ENCODE measurements at places on chromosomes 13 and 19. TPM values are rescaled to one million over a fixed set of nuclear protein-coding genes. Genes with fewer than 3 reads are reported as not detected.

GRCh38 chr13:24668955-24669582, 11.1 kb upstream of the ATP12A start:
- H3K27ac ChIP-seq = no peak overlapping the region
- no peak for DNase-seq
- H3K4me1 ChIP-seq = peaks cover 11% of the 10 kb centered on the region
- no peak overlapping the region for H3K4me3 ChIP-seq

The CDX2 gene
- total RNA-seq = not detected

GRCh38 chr19:4600893-4601292, 38.4 kb upstream of the TNFAIP8L1 start:
- no peak for DNase-seq
- no peak overlapping the region for H3K27ac ChIP-seq
- H3K27me3 ChIP-seq = peaks cover 13% of the 10 kb centered on the region
- peaks cover 25% of the 10 kb centered on the region for H3K4me1 ChIP-seq
- no peaks in the 10 kb centered on the region for H3K36me3 ChIP-seq

The RNF113B gene
- total RNA-seq = not detected

GRCh38 chr19:29666578-29667386, 1.5 kb downstream of the PLEKHF1 start:
- peak overlapping the region; percentile 88 for H3K27ac ChIP-seq
- H3K27me3 ChIP-seq = no peaks in the 10 kb centered on the region

The LRRC8E gene
- not detected for total RNA-seq

- no peaks in the 10 kb centered on the region for H3K36me3 ChIP-seq
- no peaks in the 10 kb centered on the region for H3K27me3 ChIP-seq
- DNase-seq = no peak
- H3K4me1 ChIP-seq = no peaks in the 10 kb centered on the region
Measured at GRCh38 chr13:72194523-72194922, 327.5 kb upstream of the DACH1 start.

DNA sequence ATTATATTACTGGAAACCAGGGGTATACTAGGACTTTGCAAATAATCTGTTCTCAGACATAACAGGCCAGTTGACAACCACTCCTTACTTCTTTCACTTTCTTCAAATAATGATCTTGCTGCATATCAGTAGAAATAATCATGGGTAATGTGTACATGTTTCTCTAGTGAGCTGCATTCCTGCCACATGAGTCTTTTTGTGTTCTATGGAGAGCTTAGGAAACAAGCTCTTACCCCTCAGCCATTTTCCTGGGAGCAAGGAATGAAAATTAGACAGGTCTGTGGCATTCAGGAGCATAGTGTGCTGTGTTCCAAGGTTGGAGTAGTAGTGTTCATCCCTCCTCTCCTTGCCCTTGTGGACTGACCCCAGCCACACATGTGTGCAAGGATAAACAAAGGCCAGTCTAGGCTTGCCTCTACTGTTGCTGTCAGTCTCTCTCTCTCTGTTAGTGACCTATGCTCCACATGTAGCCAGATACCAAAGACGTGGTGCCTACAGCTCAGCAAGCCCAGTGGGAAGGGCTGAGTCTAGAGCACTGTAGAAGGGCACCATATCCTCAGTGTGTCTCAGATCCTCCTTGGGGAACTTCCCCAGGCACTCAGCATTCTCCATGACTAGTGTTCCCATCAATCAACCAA, 11.5 kb upstream of the OXGR1 start:
- no peaks in the 10 kb centered on the region for H3K36me3 ChIP-seq
- no peak overlapping the region for H3K27ac ChIP-seq
- H3K4me3 ChIP-seq = no peak overlapping the region
- no peaks in the 10 kb centered on the region for H3K27me3 ChIP-seq
- DNase-seq = no peak

DNA sequence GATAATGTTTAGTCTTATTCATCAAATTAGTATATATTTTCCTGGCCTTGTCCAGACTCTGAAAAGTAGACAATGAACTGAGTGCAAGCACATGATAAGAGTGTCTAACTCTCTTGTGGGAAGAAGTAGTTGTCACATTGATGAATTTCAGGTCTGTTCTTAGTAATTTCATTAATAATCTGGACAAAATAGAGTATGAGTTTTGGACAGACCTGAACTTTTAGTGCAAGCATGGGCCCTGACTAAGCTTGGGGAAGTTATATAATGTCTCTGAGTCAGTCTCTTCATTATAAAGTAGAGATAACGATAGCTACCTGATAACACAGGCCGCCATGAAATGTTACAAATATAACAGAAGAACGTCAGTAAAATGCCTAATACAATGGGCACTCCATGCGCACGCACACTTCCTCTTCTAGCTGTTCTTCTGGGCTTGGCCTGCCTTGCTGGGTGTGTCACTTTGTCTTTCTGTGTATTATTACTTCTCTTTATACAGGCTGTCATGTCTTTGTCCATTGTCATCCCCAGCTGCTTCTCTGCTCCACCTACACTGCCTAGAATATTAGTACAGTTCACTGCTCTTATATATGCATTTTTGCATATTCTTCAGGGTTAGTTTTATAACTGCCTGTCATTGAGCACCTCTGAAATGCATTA, 129.1 kb upstream of the HTR2A start:
- no peak overlapping the region for H3K27ac ChIP-seq
- no peak for DNase-seq
- no peaks in the 10 kb centered on the region for H3K27me3 ChIP-seq
- no peaks in the 10 kb centered on the region for H3K36me3 ChIP-seq
- H3K4me1 ChIP-seq = no peaks in the 10 kb centered on the region

The IFNL1 gene
- not detected for total RNA-seq

The ZNF296 gene
- 6.4 TPM for total RNA-seq

- H3K27me3 ChIP-seq = no peaks in the 10 kb centered on the region
- H3K36me3 ChIP-seq = peaks cover 23% of the 10 kb centered on the region
- H3K4me3 ChIP-seq = no peak overlapping the region
Measured at GRCh38 chr19:6215701-6216235, 64.0 kb downstream of the MLLT1 start.

The PSG7 gene
- not detected for total RNA-seq

GRCh38 chr13:30158774-30159445, 148.4 kb downstream of the KATNAL1 start:
- no peaks in the 10 kb centered on the region for H3K27me3 ChIP-seq
- peaks cover 8% of the 10 kb centered on the region for H3K4me1 ChIP-seq
- H3K27ac ChIP-seq = no peak overlapping the region
- DNase-seq = no peak
- no peaks in the 10 kb centered on the region for H3K36me3 ChIP-seq

The POU2F2 gene
- 50.5 TPM for total RNA-seq

GRCh38 chr13:100397627-100398026, 191.0 kb downstream of the GGACT start:
- DNase-seq = no peak
- H3K27ac ChIP-seq = no peak overlapping the region
- no peaks in the 10 kb centered on the region for H3K4me1 ChIP-seq
- H3K4me3 ChIP-seq = no peak overlapping the region
- no peaks in the 10 kb centered on the region for H3K27me3 ChIP-seq

- DNase-seq = no peak
- no peak overlapping the region for H3K4me3 ChIP-seq
- no peaks in the 10 kb centered on the region for H3K27me3 ChIP-seq
- H3K4me1 ChIP-seq = no peaks in the 10 kb centered on the region
- H3K36me3 ChIP-seq = no peaks in the 10 kb centered on the region
Measured at GRCh38 chr13:24693862-24694471, 13.8 kb downstream of the ATP12A start.

DNA sequence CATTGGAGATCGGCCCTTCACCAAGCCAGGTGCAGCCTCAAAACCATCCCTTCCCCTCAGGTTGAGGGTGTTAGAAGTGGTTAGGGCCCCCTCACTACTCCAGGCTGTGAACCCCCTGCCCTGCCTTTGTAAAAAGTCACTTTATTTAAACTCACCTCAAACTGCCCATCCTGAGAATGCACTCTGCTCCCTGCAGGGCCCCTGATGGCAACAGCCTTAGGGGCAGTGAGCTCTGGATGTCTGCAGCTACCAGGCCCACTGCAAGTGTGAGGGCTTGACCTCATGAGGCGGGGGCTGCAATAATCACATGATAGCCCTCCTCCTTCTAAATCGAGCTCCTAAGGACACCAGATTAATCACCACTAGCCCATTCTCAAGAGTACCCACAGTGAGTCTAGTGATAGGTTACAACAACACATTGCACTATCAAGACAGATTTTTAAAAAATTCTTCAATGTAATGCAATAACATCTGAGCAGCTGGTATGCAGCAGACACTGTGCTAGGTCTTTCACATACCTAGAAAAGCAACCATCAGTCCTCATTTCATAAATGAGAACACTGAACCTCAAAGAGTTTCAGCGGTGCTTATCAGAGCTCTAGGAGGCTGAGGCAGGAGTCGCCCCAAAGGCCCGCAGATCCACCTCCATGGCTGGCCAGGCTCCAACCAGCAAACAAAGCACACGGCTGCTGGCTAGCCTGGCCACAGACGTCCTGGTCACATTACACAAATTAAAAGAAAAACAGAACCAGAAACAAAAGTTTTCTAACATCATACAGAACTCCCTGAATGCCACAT, 26.0 kb downstream of the SLC7A1 start:
- H3K4me1 ChIP-seq = peaks cover 8% of the 10 kb centered on the region
- H3K27me3 ChIP-seq = no peaks in the 10 kb centered on the region
- no peak for DNase-seq
- H3K27ac ChIP-seq = no peak overlapping the region
- no peaks in the 10 kb centered on the region for H3K36me3 ChIP-seq

GRCh38 chr13:41765020-41765419, 195.9 kb downstream of the VWA8 start:
- no peaks in the 10 kb centered on the region for H3K27me3 ChIP-seq
- H3K27ac ChIP-seq = no peak overlapping the region
- H3K36me3 ChIP-seq = peaks cover 13% of the 10 kb centered on the region
- no peaks in the 10 kb centered on the region for H3K4me1 ChIP-seq

The ELSPBP1 gene
- not detected for total RNA-seq

DNA sequence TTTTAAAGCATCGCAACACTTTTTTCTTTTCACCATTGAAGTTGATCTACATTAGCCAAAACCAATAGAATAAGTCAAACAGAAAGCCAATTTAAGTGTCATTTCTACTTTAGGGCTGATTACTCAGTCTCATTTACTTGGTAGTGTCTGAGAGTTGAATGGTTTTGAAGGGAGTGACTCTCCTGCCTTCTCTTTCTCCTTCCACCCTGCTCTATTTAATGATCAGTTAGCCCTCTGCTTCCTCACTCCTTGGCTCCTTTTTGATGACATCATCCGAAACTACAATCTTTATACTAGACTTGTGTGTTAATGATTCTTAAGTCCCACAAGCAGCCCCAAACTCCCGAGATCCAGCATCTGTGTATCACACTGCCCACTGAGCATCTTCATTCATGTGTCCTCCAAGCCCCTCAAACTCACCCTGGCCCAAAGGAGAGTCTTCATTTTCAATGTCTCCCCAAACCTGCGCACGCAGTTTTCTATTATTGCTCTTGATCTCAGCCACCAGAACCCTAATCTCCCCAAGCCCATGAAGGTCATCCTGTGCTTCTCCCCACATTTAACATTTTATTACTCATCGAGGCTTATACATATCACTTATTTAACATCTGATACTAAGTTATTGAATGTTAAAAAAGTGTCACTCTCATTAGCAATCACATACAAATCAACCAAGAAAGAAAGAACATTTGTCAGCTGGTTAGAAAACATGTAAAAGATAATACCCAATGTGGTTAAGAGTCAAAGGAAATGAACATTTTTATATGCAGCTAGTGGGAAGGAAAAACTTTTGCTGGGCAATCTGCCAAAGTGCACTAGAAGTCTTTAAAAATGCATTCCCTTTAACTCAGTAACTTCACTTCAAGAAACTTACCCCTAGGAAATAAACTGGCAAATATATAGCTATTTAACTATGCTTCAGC, 32.2 kb upstream of the ARGLU1 start:
- no peak overlapping the region for H3K4me3 ChIP-seq
- no peak for DNase-seq
- no peaks in the 10 kb centered on the region for H3K27me3 ChIP-seq
- H3K27ac ChIP-seq = no peak overlapping the region
- no peaks in the 10 kb centered on the region for H3K36me3 ChIP-seq

DNA sequence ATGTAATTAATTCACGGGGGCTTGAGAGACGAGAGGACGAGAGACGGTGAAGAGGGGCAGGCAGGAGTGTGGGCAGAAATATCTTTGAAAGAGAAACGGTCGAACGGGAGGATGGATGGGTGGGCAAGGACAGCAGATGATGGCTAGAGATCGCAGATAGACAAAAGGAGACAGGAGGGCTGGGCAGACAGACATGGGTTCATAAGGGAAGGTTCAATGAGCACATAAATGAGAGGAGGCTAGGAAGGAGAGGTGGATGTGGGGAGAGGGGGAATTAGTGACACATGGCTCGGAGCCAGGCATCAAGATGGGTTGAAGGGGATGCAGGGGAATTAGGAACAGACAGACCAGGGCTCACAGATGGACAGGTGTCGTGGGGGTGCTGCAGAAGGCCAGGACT, 1.1 kb downstream of the SYT3 start:
- no peak overlapping the region for H3K4me3 ChIP-seq
- no peaks in the 10 kb centered on the region for H3K4me1 ChIP-seq
- H3K36me3 ChIP-seq = no peaks in the 10 kb centered on the region
- DNase-seq = no peak

DNA sequence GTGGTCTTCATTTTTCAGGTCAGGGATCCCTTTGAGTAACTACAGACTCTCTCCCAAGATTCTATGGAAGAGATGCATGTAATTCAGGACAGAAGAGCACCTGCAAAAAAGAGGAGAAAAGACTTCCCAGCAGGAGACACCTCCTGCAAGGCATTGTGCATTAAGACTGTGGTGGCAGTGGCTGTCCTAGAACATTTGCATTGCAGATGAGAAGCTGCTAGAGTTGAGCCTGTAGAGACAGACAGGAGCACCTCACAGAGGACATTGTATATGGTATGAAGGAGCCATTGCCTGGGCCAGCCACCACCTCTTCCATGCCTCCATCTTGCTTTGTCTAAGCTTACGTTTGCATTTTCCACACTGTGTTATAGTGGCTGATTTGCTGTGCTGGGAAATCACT, 11.2 kb upstream of the MYO16 start:
- DNase-seq = no peak
- no peaks in the 10 kb centered on the region for H3K36me3 ChIP-seq
- no peaks in the 10 kb centered on the region for H3K27me3 ChIP-seq
- no peak overlapping the region for H3K4me3 ChIP-seq
- H3K27ac ChIP-seq = no peak overlapping the region
- H3K4me1 ChIP-seq = no peaks in the 10 kb centered on the region

The ZNF582 gene
- 4.1 TPM for total RNA-seq

Data from spleen (tissue), 13 donors.